Gastrocnemius medialis (tissue), 4 donors: ENCODE measurements at places on chromosomes 6 and 20. TPM values are rescaled to one million over a fixed set of nuclear protein-coding genes. Genes with fewer than 3 reads are reported as not detected.

DNA sequence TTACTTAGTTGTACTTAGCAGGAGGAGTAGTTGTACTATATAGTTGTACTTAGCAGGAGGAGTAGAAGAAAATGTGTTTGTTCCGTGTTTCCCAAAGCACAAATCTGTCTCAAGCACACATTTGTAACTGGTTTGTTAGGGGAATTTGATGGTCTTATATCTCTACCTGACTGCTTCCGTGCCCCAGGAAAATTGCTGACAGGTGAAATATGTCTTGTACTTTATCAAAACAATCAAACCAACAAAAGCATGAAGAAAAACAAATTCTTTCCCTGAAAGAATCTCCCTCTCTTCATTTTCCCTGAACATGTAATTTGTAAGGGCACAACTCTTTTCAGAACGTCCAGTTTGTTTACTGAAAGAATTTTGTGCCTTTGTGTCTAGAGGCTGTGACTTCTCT, 106.6 kb upstream of the RGS17 start:
- H3K36me3 ChIP-seq, result no peaks in the 10 kb centered on the region
- H3K4me3 ChIP-seq, result no peak overlapping the region
- H3K27me3 ChIP-seq, result no peaks in the 10 kb centered on the region

Gene FOXQ1
- total RNA-seq, result not detected

DNA sequence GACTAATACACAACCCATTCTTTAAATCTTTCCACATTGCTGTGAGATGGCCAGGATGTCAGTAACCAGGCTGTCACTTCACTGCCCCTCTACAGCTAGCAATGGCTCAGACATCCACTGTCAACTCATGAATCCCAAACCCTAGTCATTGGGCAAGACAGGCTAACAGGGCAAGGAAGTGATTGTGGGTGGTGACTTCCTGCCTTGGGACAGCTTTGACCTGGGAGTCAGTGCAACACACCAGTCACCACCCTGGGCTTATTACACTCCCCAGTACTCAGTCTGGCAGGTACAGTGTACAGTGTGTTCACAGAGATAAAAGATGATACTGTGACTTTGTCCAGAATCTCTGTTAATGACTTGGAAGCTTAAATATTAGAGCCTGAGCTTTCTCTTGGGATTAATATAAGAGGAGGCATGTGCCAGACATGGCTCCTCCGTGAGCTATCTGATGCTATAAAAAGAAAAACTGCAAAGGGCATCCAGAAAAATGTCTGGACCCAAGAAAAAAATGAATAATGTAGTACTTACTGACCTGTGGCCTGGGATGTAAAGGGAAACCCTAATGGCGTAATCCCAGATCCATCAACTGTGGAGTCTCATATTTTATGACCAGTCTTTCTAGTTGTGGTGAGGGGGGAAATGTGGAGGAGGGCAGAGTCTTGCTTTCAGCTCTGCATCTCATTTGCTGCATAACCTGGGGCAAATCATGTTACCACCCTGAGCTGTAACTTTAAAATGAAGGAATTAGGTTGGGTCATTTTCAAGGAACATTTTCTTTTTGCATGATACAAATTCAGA, 244.4 kb downstream of the SLC24A3 start:
- peaks cover 37% of the 10 kb centered on the region for H3K4me1 ChIP-seq
- peak overlapping the region; percentile 51 for H3K27ac ChIP-seq
- H3K27me3 ChIP-seq, result no peaks in the 10 kb centered on the region
- H3K4me3 ChIP-seq, result no peak overlapping the region
- DNase-seq, result no peak

Gene THBS2
- 5.8 TPM for total RNA-seq

Gene ZBTB12
- total RNA-seq, result 0.26 TPM

DNA sequence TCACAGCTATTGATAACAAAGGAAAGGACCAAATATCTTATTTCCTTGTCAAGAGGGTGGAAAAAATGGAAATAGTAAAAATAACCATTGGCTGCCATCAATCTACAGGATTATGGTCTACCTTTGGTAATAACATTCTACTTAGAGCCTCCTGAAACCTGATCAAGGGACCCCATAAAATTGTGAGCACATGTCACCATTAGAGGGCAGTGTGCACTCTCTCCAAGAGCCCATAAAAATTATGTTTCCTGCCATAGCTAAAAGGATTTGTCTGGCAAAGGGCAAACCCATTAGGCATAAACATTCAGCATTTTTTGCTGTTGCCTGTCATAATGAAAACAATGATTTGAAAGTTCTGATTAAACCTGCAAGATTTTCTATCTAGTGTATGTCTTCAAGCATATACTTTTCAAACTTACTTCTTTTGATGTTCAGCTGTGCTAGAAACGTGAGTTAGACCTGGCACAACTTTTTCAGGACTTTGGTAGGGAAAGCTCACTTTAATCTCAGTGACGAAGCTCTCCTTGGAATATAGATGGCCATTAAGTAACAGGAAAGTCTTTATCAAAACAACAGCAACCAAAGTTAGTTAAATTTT, 120.7 kb upstream of the ZFP64 start:
- H3K27ac ChIP-seq, result no peak overlapping the region
- H3K4me1 ChIP-seq, result peaks cover 5% of the 10 kb centered on the region
- DNase-seq, result no peak
- H3K36me3 ChIP-seq, result no peaks in the 10 kb centered on the region
- no peaks in the 10 kb centered on the region for H3K27me3 ChIP-seq
- H3K4me3 ChIP-seq, result no peak overlapping the region

DNA sequence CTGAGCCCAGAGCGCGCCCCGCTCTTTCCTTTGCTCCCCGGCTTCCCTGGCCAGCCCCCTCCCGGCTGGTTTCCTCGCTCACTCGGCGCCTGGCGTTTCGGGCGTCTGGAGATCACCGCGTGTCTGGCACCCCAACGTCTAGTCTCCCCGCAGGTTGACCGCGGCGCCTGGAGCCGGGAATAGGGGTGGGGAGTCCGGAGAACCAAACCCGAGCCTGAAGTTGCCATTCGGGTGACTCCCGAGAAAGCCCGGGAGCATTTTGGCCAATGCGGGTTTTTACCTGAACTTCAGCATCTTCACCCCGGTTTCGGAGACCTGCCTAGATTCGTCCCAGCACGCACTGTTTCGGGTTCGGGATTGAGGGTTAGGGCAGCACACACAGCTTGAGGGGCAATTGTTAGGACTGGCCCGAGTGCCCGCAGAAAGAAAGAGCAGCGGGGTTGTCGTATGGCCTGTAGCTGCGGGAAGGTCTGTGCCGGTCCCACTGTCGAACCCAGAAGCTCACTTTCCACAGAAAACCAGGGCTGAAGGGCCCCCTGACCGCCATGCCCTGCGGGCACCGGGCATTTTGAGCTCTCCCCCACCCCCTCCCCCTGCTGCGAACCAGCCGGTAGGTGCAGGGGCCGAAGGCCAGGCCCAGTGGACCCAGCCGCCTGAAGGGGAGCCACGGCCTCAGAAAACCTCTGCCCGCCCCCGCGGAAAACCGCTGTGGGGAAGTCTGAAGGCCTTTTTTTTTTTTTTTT, 2.1 kb downstream of the FOXP4 start:
- no peaks in the 10 kb centered on the region for H3K36me3 ChIP-seq
- peak overlapping the region; percentile 71 for H3K4me3 ChIP-seq
- peaks cover 45% of the 10 kb centered on the region for H3K4me1 ChIP-seq
- H3K27me3 ChIP-seq, result no peaks in the 10 kb centered on the region
- no peak overlapping the region for H3K27ac ChIP-seq

DNA sequence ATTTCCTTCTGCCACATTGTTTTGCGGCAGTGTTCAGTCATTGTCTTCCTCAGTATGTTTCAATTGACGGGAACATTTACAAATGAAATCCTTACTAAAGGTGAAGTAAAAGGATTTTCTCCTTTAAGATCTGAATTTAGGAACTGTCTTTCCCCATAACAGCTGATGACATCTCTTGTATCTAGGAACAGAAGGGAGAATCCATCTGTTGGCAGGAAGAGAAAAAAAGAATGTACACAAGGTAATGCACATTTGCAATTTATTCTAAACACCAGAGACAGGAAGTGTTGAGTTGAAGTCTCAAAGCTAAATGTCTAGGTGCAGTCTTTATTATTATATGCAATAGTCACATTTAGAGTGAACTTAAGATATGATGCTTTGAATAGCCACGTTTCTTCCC, 334.5 kb downstream of the HDGFL1 start:
- no peaks in the 10 kb centered on the region for H3K4me1 ChIP-seq
- no peaks in the 10 kb centered on the region for H3K36me3 ChIP-seq
- H3K4me3 ChIP-seq, result no peak overlapping the region
- H3K27ac ChIP-seq, result no peak overlapping the region

DNA sequence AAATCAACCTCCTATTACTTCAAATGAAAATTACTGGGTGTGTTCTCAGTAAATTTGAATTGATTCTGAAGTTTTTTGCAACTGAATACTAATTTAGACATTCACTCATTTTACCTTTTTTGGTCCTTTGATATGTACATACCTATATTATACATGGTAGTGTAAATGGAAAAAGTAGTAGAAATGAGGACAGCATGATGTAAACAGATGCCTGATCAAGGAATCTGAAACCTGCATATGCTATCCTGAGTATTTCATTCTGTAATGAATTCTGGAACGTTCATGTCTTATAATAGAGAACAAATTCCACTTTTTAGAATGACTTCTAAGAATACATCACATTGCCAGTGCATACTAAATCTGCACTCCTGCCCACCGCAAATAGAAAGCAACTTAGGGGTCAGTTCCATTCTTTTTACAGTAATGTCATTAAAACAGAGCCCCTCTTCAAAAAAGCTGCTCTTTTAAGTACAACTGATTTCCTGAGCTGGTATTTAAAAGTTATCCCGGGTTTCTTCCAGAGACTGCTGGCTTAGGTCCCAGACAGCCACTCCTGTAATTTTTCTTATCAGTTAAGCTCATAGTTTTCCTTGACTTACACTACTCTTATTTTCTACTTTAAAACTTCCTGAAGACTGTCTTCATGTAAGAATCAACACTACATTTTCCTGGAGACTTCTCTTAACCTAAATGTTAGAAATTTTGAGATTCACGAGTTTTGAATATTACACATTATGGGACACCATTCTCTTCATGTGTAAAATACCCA, 48.4 kb downstream of the MAP3K7 start:
- DNase-seq, result no peak
- no peaks in the 10 kb centered on the region for H3K27me3 ChIP-seq
- peaks cover 3% of the 10 kb centered on the region for H3K36me3 ChIP-seq
- H3K4me3 ChIP-seq, result no peak overlapping the region
- H3K4me1 ChIP-seq, result no peaks in the 10 kb centered on the region
- no peak overlapping the region for H3K27ac ChIP-seq

DNA sequence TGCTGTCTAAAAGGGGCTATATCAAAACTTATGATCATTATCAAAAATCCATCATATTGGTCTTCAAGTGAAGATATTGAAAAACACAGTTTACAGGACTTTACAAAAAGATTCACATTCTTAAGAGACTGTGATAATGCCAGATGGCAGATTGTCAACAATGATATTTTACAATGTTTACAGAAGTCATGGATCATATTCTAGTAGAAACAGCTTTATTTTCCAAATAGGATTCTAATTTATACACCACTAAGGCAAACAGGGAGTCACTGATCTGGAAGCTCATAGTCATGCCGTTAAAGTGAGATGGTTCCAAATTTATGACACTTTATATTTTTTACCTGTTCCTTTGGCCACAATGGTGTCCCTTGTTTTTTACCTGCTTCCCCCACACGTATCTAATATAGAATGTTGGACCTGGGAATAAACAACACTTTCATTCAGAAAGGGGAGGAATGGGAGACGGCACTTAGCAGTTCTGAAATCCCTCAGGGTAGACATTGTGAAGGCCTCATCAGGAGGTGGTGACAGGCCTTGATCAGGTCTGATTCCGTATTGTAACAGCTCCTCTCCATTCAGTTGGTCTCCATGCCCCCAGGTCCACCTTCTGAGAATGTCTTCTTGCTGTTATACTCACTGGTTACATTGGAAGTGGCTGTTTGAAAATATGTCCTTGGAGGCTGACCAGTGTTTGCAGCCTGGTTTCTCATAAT, 228.6 kb downstream of the ADGB start:
- no peak overlapping the region for H3K4me3 ChIP-seq
- H3K4me1 ChIP-seq, result no peaks in the 10 kb centered on the region
- no peaks in the 10 kb centered on the region for H3K36me3 ChIP-seq

DNA sequence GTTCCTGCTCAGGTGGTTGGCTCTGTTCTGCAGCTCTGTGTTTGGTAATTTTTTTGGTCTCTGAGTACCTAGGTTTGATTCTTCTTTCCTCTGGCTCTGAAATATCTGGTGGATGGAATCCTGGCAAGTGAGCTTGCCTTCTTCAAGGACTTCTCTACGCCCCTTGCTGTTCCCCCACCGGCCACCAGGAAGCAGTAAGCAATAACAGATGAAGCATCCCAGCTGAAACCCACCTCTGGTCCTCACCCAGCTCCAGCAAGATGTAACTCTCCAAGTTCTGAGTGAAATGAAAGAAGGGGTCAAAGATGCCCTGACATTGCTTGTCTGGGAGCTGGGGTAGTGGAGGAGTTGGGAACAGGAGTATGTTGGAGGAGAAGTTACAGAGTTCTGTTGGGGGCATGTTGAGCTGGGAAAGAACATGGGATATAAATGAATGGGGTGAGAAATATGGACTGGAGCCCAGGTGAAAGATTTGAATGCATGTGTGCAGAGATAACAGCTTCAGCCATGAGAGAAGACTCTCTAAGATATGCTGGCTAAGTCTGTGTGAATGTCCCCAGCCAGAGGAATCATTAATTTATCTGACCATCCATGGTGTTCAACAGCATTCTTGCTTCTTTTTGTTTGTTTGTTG, 51.3 kb upstream of the GLP1R start:
- no peak overlapping the region for H3K4me3 ChIP-seq
- no peaks in the 10 kb centered on the region for H3K4me1 ChIP-seq
- H3K27me3 ChIP-seq, result peaks cover 3% of the 10 kb centered on the region

- H3K27ac ChIP-seq, result no peak overlapping the region
Measured at GRCh38 chr20:1528811-1529210, 28.7 kb downstream of the SIRPD start.

DNA sequence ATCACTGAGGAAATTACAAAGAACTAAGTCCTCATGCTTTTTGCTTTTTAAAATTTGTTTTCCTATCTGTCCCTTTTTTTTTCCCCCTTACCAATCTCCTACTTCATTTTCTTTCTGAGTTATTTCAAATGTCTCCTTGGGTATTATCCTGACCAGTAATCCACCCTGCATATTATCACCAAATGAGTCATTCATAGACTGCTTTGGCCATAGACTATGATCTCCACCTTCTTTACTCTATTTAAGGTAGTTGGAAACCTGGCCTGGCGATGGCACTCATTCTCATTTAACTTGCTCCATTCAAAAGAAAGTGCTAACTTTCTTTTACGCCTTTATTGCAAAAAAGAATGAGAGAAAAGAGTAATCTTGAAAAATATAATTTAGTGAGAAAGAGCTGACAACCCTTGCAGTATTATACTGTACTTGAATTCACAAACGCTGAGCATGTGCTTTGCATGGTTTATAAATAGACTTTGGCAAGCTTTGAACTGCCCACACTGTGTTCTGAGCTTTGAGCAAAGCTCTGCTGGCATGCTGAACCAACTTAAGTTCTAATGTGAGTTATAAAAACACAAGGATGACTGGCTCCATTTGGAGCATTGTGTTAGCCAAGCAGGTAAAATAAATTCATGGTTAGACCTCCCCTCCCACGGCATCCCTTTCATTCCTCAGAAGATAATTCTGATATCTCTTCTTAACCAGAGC, 198.9 kb downstream of the NKAIN2 start:
- peak overlapping the region; percentile 70 for H3K27ac ChIP-seq
- peaks cover 30% of the 10 kb centered on the region for H3K4me1 ChIP-seq
- peak overlapping the region; percentile 28 for H3K4me3 ChIP-seq
- no peaks in the 10 kb centered on the region for H3K27me3 ChIP-seq
- DNase-seq, result peak; percentile 30

- H3K27me3 ChIP-seq, result no peaks in the 10 kb centered on the region
- peaks cover 47% of the 10 kb centered on the region for H3K4me1 ChIP-seq
- peak overlapping the region; percentile 54 for H3K27ac ChIP-seq
- no peak overlapping the region for H3K4me3 ChIP-seq
Measured at GRCh38 chr20:38095017-38095686, 61.6 kb downstream of the RPRD1B start.

Gene EMILIN3
- total RNA-seq, result 0.20 TPM

Gene TMEM217
- not detected for total RNA-seq
